ENCODE measurements at places on chromosomes 2 and 18.
A peak's percentile ranks its signal among the peaks of the same experiment; 100 is the strongest.

DNA sequence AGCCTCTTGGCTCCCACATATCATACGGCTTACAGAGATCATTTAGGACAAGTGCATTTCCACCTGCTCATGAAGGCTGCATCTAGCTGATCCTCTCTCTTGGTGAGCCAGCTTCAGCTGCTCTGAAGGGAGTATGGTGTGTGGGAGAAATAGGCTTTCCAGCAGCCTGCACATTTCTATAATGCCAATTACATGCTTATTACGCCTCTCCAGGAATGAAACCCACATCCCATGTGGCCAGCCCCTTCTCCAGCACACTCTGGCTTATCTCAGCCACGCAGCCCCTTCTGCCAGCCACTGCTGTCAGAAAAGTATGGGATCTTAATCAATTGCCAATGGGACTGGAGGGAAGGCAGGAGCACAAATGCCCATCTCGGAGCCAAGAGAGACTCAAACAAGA is 117.5 kb downstream of the GALNT14 start:
- DNase-seq, result no peak

GRCh38 chr18:61064911-61065310 is 268.3 kb upstream of the CDH20 start:
- DNase-seq, result peak; percentile 26

DNA sequence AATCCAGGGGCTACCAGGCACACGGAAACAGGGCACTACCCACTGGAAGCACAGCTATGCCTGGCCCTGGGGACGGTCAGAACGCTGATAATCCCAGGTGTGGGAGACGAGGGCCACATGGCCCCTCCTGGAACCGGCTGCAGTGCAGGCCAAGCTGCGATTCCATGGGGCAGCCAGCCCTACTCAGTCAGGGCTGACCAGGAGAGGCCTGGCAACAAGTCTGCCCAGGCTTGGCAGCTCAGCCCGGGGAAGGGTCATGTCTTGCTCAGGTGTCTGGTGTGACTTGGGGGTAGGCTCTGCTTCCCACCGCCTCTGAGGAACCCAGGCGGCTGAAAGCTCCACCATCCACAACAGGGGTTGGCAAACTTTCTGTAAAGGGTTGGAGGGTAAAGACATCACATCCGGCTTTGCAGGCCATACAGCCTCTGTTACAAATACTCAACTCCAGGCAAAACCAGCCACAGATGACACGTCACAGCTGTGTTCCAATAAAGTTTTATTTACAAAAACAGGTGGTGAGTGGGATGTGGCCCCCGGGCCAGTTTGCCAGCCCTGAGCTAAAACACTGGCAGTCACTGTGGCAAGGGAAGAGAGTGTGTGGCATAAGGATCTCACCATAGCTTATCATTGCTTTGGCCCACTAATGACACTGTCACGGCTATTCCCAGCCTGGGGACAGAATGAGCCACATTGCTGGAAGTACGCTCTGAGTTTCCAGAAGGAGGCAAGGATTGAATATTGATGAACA is 85.2 kb downstream of the NDUFA10 start:
- no peak for DNase-seq

- DNase-seq, result no peak
Observed at GRCh38 chr18:45253973-45254708, 361.1 kb upstream of the SLC14A2 start.

DNA sequence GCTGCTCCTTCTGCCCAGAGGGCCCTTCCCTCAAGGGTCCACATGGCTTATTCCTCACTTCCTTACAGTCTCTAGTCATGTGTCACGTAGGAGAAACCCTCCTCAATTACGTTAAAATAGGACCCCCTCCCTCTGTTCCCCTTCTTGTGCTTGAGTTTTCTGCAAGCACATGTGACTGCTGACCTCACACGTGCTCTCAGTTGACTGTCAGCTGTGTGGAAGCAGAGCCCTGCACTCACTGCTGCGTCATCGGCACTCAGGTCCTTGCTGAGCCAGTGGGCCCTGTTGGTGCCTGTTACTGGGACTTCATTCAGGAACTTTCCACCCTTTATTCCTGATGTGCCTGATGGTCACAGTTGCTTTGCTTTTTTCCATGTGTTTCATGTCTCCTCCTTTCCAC is 11.1 kb downstream of the ATG16L1 start:
- DNase-seq, result no peak

DNA sequence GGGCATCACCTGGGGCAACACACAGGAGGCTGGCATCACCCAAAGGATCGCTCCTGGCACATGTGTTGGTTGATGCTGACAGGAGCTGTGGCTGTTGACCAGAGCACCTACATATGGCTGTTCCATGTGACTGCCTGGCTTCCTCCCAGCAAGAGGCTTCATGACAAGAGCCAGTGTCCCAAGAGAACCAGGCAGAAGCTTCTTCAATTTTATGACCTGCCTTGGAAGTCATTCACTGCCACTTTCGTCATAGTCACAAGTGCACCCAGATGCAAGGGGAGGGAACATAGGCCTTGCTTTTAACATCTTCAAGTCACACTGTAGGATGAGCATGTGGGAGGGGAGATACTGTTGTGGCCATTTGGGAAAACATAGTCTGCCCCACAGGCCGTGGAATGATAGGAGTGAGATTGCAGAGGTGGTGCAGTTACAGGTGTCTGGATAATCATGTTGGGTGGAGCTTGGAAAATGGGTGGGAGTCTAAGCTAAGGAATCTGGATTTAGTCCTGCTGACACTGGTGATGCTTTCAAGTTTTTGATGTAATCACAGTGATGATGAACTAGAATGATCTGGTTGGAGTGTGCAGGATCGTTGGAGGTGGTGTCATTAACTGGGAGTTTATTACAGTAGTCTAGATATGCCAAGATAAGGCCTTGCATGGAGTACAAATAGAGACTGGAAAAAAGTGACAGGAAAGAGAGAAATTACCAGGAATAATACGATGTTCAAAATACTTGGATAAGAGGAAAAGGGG is 107.0 kb downstream of the RAPGEF4 start:
- no peak for DNase-seq

DNA sequence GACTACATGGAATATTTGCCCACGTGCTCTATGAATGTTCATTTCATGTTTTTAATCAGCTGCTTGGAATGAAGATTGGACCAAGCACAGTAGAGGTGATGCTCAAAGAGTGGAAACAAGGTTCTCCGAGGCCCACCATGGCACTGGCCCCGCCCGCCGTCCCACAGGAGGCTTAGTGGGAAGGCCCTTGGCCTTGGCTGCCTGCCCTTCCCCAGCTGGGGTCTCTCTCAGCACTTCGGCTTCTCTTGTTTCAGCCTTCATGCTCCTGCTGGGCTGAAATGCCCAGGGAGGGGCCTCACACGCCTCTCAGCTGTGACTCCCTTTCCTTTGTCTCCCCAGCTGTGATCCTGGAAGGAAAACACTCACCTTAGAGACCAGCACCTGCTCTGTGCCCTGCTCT is 833.2 kb downstream of the GALR1 start:
- DNase-seq, result no peak

GRCh38 chr2:224922142-224922727 is 120.0 kb downstream of the DOCK10 start:
- no peak for DNase-seq

DNA sequence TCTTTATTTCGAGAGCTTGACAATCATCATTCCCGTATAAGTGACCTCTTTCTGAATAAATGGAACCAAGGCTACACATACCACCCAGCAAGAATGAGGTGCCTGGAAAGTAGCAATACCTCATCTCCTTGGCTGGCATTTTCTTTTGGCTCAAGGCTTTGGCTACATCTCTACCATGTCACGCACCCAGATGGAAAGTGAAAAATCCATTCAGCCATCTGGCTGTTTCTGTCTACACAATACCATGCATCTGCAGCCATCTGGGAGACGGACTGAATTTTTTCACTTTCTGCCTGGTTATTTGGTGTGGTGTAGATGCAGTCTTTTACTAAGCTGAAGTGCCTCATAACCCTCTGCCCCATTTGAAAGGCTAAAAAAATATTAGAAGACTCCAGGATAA is 566.9 kb downstream of the BCL11A start:
- DNase-seq, result no peak

DNA sequence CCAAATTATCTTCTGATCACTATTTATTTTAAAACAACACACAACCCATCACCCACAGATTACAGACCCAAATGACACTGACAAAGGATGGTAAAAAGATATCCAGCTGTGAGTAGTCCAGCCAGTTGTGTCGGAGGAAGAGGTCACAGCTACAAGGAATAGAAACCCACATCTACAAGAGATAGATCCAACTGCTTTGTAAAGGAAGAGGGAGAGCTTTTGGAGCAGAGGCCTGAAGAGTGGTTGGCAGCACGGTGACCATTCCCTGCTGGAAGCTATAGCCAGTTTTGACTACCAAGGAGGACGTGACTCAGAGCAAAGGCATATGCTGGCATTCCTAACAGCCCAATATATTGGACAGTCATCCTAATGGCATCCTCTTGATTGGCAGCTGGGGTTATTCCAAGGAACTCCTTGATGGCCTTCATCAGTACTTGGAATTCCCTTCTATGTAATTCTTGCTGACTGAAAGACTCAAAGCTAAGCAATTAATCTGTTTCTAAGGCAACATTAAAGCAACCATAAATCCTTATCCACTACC is 17.1 kb downstream of the SLC8A1 start:
- DNase-seq, result no peak

DNA sequence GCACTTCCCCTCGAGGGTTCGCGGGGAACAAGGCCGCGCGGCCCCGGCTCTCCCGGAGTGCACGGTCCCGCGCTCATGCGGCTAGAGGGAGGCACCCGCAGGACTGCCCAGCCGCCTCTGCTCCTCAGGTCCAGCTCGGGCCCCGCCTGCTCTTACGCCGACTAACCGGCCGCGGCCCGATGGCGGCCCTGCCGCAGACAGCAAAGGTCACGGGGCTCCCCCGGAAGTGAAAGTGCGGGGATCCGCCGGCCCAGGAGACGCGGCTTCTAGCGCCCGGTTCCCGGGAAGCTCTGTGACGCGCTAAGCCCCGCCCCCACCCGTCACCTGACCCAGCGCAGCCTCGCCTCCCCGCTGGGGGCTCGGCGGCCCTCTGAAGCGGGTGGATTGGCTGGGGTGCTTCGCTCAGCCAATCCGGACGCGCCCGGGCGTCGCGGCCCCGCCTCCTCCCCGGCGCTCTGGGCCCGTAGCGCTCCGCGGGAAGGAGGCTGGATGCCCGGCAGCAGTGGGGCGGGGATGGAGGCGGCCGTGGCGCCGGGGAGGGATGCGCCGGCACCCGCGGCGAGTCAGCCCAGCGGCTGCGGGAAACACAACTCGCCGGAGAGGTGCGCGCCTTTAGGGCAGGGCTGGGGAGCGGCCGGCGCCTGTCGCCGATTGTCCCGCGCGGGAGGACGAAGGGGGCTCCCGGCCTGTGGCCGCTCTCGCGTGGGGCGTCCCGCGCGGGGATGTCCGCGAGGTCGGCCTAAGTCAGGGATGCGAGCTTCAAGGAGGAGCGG is at the start of gene SCLY:
TSS of gene SCLY (plus strand) at position 460 of the 773 bp plus-strand sequence. CDS start at position 514, 54 bp downstream.
- peak; percentile 100 for DNase-seq

GRCh38 chr18:6639305-6639704 is 90.2 kb upstream of the ARHGAP28 start:
- no peak for DNase-seq

GRCh38 chr18:78071166-78071710 is 821.6 kb downstream of the GALR1 start:
- DNase-seq, result no peak

DNA sequence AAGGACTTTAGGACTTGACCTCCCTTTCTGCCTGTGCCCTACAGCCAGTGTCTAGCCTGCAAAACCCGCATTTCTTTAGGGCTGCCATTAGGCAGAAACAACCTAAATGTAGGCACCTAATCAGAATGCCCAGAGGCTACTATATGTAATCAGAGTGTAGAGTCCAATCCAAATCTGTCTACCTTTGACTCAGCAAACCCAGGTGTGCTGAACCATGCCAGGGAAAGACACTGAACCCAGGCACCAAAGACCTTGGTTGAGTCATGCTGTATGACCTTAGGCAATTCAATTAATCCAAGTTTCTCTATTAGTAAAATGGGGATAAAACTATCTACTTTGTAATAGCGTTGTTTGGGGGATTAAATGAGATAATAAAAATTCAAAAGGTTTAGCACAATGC is 20.7 kb downstream of the CAPN14 start:
- DNase-seq, result no peak

DNA sequence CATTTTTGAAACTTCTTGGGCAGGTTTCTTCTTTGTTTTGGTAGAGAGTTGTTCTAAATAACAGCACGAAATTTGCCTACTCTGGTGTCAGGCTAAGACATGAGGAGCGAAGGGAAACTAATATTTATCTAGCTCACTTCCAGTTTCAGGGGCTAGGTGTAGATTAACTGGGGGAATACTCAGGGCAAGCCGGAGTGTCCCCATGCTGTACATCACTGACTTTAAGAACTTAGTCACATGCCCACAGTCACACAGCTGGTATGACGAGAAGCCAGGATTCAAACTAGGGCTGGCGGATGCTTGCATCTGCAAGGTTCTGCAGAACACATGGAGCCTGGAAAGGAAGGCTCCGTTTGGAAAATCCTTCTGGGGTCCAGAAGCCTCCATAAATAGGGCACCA is 133.3 kb downstream of the ALPK2 start:
- DNase-seq, result no peak

- DNase-seq, result no peak
Observed at GRCh38 chr2:195505701-195506100, 151.3 kb upstream of the SLC39A10 start.

DNA sequence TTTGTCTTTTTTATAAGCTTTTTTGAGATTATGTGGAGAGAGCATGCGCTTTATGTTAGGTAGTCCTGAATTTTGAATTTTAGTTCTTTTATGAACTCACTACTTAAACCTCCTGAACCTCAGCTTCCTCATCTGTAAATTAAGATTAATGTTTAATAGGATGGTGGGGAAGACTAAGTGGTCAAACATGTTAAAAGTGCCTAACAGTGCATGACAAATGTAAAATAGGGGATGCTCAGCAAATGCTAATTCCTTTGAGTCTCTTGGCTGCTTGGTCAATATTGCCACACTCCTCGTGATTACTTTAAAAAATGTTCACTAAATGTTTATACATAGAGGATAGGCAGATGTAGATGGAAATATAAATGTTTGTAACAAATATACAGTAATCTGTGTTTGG is 6.8 kb downstream of the BIRC6 start:
- no peak for DNase-seq

- no peak for DNase-seq
Observed at GRCh38 chr2:154466226-154466625, 232.3 kb upstream of the KCNJ3 start.

DNA sequence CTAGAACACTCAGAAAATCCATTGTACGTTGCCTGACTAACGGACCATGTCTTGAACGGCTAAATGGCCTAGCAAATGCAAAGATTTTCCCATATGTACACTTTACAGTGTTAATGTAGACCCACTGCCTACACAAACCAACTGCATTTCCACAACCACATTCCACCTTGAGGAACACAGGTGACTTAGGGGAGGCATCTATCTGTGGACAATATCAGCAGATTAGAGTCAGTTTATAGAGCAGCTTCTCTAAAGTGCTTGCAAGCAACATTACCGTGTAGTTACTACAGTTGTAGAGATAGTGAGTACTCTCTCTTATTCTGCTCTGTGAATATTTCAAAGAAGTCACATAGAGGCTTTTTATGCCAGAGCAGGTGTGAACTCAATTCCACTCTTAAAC is 139.6 kb downstream of the TCF4 start:
- DNase-seq, result no peak
